ENCODE measurements at places on chromosomes 1 and 21. TPM values are rescaled to one million over a fixed set of nuclear protein-coding genes. Genes with fewer than 3 reads are reported as not detected.
A peak's percentile ranks its signal among the peaks of the same experiment; 100 is the strongest.

DCST2 gene
- 1.4 TPM for total RNA-seq

UHMK1 gene
- 98.1 TPM for total RNA-seq

FAM229A gene
- total RNA-seq, result 7.3 TPM

LCE2C gene
- total RNA-seq, result not detected

ASCL5 gene
- not detected for total RNA-seq

AADACL3 gene
- not detected for total RNA-seq

- DNase-seq, result no peak
These were observed 54.4 kb upstream of the EDN2 start for GRCh38 chr1:41538741-41539417.

- DNase-seq, result no peak
These were observed 10.7 kb downstream of the NEGR1 start for GRCh38 chr1:72271555-72272085.

GRCh38 chr1:7293702-7294629 is 477.1 kb upstream of the VAMP3 start:
- no peak for DNase-seq

DNA sequence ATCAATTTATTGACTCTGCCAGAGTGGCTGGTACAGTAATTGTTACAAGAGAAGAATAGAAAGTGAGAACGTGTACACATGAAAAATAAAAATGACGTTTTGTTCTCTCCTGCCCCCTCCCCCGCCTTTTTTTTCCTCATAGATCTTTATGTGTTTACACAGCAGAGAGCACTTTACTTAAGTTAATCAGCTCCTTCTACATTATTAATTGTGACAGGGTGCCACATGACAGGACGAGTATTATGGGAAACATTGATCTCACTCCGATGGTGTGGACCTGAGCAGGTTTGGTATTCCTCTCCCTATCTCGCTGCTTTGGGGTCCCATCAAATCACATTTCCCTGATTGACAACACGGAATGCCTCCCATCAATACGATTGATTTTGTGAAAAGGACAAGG is 285.7 kb downstream of the TM2D1 start:
- DNase-seq, result no peak

GRCh38 chr1:220918285-220918951 is 39.2 kb downstream of the HLX start:
- no peak for DNase-seq

GRCh38 chr1:169106095-169106920 is at the start of gene ATP1B1:
ATP1B1 (plus strand) TSS chr1:169106690; CDS start chr1:169106830, 140 bp downstream.
- DNase-seq, result peak; percentile 98

DNA sequence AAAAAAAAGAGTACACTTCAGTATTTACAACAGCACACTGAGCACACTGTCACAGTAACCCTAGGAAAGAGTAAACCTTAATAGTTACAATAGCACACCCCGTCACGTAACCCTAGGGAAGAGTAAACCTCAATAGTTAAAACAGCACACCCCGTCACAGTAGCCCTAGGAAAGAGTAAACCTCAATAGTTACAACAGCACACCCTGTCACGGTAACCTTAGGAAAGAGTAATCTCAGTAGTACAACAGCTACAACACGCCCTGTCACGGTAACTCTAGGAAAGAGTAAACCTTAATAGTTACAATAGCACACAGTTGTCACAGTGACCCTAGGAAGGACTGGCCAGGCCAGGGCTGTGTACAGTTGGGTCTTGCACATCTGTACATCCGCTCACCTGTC is 3.0 kb downstream of the CDK11A start:
- DNase-seq, result no peak

GRCh38 chr1:29514361-29515169 is 278.2 kb downstream of the PTPRU start:
- DNase-seq, result no peak

GRCh38 chr1:74767490-74767889 is 34.5 kb downstream of the TYW3 start:
- peak; percentile 29 for DNase-seq

GRCh38 chr1:36070349-36070748 is 13.5 kb upstream of the TEKT2 start:
- DNase-seq, result no peak

DNA sequence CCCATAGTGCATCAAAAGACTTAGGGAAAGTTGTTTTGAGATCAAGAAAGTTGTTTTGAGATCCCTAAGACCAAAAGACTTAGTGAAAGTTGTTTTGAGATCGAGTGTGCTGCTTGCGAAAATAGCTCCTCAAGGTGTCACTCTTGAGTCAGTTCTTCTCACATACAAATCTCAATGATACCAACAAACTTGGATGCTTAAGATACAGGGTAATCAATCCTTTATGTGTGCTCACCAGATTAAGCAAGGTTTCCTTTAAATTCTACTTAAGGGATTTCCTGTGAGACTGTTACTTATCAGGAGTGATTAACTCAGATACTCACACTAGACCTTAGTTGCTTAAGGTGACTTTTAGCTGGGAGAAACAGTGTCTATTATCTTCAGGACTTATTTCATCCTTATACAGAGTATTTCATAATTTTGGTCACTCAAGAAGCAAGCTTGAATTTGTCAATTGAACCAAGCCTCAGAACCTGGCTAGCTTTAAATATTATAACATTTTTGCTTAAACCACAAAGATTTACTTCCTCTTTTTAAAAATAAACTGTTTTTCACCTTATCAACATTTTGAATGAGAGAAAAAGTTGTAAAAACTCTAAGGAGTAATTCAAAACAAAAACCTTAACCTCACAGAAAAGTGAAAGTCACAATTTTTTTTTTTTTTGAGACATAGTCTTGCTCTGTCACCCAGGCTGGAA is 8.0 kb upstream of the RLF start:
- DNase-seq, result no peak

- no peak for DNase-seq
These were observed 3.2 kb downstream of the B3GALNT2 start for GRCh38 chr1:235500971-235501540.

DNA sequence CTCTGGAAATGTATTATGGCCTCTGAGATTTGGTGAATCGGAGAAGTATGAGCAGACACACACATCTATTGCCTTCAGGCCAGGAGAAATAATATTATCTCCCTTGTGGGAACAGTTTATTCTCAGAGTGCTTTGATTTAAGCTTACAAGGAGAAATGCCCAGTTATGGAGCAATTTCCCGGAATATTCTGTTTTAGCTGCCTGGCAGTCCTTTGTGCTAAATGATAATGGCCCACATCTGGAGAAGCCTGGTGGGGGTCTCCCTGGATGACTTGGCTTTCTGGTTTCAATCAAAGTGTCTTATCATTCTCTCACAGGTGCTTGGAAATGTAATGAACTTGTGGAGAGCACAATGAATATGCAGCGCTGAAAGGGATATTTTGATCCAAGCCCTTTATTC is 389.6 kb upstream of the USP24 start:
- no peak for DNase-seq

DNA sequence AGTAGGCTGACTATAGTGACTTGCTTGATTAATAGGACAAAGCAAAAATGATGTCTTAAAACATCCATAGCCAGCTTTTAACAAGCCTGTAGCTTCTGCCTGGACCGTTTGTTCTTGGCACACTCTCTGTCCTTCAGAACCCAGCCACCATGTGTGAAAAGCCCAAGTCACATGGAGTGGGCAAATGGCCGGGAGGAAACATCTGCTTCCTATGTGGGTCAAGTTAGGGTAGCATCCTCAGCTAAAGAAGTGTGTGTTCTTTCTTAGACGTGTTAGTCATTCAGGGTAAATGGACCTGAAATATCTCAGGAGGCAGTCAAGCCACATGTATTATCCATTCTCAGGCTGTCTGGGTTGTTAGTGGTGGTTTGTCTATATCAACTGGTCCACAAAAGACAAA is 23.4 kb downstream of the RD3 start:
- DNase-seq, result no peak

DNA sequence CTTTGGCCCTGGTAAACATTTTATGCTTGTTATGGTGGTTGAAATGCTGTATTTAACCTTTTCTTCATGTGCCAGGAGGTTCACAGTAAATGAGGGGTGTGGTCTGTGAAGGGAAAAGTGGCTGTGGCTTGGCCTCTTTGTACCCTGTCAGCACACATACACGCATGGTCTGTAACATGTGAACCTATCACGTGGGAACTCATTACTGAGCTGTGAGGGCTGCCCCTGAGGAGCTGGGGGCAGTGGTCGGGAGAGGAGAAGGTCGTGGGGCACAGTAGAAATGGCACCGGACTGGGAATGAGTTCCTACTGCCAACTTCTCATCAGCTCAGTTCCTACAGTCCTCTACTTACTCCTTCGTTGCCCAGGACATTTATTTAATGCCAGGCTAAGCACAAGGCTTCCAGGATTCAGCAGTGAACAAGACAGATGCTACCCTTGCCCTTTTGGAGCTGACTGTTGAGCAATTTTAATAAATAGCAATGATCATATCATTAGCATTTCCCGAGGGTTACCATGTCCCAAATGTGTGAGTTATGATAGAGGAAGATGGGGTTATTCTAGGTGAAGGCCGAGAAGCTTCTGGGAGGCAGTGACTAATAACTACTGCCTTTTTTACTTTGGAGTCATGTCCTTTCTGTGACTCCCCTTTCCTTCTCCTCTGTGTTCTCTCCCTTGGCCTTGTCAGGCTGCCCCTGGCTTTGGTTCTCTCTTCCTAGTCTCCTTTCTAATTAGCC is 38.8 kb downstream of the DDR2 start:
- DNase-seq, result no peak

DNA sequence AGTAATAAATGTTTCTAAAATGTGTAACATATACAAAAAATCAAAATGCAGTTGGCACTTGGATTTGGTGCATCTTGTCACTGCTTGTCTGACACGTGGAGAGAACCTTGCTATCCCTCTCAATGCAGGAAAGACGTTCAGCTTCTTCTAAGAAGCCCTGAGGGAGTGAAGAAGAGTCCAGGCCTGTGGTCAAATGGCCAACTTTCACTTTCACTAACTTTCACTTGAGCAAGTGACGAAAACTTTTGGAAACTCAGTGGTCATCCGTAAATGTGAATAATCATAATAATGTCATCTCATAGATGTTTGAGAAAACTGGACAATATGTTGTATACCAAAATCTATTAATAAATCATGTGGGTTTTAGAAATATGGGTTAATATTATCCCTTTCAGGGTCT is 61.9 kb downstream of the ERG start:
- no peak for DNase-seq

DNA sequence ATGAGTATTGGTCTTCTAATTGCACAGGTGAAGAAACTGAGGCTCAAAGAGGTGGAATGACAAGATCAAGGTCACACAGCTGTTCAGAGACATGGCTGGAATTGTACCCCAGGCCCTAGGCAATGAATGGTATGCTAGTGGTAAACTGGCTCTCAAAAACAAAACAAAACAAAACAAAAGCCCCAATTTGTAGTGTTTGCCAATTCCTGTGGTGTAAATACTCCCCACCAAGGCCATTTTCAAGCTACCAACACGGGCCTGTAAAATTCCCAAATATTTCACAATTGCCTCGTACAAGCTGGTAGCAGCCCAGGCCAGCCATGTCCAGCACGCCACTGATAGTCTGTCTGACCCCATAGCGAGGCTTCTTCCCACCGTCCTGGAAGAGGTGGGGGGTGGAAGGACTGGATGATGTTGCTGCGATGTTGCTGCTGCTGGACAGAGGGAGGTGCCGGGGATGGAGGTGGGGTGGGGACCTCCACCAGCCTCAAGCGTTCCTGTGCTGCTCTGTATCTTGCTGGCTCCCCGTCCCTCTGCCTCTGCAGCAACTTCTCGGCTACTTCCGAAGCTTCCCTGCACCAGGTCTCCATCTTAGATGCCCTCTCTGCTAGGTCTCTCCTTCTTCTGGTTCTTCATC is 62.2 kb upstream of the RUNX3 start:
- no peak for DNase-seq

DNA sequence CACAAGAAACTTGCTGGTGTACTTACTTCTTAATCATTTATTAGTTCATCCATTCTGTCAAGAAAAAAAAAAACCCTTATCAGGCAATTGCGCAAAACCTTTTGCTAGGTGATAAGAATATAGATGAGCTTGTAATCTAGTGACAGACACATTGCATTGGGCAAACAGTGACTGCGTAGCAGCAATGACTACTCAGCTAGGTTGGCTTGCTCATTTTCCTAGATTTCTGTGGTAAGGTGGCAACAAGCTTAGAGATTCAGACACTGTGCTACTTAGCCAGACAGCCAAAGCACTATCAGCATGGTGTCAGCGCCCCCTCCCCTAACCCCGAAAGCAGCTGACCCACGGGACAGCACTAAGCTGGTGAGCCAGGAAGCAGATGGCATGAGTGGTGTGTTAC is 203.1 kb downstream of the BARHL2 start:
- no peak for DNase-seq

DNA sequence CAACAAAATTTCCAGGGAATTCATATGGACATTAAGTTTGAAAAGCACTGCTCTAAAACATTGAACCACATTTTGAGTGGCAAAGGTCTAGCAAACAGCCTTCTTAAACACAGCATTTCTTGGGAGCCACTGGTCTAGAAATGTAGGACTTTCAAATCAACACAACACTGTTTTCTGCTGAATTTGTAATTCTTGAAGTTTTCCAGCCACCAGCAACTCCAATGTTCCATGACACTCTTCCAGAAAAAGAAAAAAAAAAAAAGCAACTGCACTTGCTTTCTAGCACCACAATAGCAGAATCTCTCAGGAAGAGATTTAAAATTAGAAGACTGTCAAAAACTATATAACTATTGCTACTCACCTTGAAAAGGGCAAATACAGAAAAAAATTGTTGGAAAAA is 4.5 kb downstream of the SYDE2 start:
- no peak for DNase-seq

DNA sequence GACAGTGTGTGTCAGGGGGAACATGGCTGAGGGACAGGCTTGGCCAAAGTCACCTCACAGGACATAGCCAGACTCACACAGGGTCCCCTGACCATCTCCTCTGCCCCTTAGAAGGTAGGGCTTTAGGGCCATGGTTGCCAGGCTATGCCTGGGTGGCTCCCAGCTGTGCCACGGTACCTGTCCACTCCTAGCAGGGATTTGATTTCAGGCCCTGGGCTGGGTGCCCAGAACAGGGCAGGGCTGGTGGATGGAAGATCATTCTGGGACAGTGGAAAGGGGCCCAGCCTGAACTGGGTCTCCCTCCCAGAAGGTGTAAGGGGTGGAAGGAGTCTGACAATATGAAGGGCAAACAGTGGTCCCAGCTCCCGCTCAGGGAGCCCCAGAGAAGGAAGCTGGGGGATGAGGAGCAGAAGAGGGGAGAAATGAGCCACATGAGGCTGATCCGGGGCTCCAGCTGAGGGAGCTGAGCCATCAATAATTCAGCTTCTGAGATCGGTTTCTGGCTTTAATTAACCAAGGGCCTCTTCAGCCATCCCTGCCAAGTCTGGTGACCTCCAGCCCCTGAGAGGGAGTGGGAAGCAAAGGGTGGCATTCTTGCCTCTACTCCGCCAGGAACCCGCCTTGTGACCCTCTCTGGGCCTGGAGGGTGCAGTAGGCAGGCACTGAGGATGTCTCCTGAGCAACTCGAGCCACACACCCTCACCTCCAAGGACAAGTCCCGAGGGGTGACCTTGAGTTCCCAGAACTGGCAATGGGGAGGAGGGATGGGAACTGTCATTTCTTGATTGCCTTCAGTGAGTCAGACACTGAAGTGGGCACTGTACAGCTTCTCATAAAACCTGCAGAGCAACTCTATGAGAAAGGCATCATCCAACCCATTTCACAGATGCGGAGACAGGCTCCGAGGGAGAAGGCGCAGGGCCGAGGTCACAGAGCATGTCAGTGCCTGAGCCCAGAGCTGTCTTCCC is 2.1 kb downstream of the CD164L2 start:
- no peak for DNase-seq

GRCh38 chr21:14548779-14549178 is 2.7 kb upstream of the SAMSN1 start:
- no peak for DNase-seq

- no peak for DNase-seq
These were observed 12.8 kb upstream of the RIPK4 start for GRCh38 chr21:41779659-41780058.

- DNase-seq, result no peak
These were observed 20.8 kb downstream of the SLC6A17 start for GRCh38 chr1:110170766-110171733.

Measured in Calu3 (cell line).